ENCODE measurements at places on chromosomes 12 and 14. TPM values are rescaled to one million over a fixed set of nuclear protein-coding genes. Genes with fewer than 3 reads are reported as not detected.

BCL11B gene
- total RNA-seq, result under 0.01 TPM

EFS gene
- total RNA-seq, result 1.1 TPM

NTN4 gene
- total RNA-seq, result 234 TPM

MEG3 gene
- total RNA-seq, result 24.7 TPM

YY1 gene
- total RNA-seq, result 34.7 TPM

PSMA3 gene
- total RNA-seq, result 28.7 TPM

EXOC3L4 gene
- total RNA-seq, result not detected

ACYP1 gene
- total RNA-seq, result 8.5 TPM

TAPBPL gene
- total RNA-seq, result 15.4 TPM

NFE2 gene
- total RNA-seq, result not detected

TAS2R9 gene
- not detected for total RNA-seq

LRRIQ1 gene
- total RNA-seq, result not detected

KLHL33 gene
- 0.23 TPM for total RNA-seq

CFL2 gene
- total RNA-seq, result 55.2 TPM

PAWR gene
- 98.7 TPM for total RNA-seq

TCHP gene
- 16.6 TPM for total RNA-seq

All from smooth muscle cell of the coronary artery (primary cell).